ENCODE measurements at places on chromosomes 1 and 21.

DNA sequence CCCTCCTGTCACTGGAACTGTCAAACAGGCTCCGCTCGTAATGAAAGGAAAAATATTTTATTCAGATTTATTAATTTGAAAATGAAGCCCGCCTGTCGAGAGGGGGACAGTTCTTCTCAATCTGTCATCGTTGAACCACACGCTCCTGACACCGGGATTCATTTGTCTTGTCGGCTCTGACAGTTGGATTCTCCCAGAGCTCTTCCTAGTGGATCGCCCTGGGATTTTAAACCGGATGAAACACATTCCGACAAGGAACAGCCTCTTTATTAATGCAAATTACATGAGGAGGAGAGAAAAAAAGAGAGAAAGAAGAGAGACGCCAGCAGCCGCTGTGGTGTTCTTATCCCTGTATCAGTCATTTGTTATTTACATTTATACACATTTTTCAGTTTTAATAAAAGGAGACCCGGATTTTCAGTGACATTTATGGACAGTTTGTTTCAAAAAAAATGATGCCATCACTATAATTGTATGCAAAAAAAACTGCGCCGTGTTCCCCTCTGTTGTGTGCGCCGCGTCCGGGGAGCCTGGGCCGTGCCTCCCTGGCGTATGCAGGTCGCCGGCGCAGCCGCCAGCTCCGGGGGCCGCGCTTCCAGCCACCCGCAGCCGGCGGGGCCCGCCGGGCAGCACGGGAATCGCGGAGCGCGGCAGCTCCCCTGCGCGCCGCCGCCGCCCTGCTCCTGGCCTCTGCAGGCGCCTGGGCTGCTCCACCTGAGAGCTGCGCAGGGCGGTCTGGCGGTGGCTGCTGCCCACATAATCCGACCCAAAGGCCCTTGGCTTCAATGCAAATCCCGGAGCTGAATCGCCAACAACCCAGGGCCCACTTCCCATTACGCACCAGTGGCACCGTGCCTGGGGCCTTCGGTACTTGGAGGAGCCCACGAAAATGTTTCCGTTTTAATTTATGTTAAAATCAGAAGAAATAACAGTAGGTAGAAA is 237.9 kb upstream of the PBX1 start:
- DNase-seq: no peak

GRCh38 chr1:183272390-183272848 is 86.4 kb downstream of the LAMC2 start:
- DNase-seq: no peak

GRCh38 chr1:115330480-115331013 is 7.5 kb downstream of the NGF start:
- DNase-seq: no peak

DNA sequence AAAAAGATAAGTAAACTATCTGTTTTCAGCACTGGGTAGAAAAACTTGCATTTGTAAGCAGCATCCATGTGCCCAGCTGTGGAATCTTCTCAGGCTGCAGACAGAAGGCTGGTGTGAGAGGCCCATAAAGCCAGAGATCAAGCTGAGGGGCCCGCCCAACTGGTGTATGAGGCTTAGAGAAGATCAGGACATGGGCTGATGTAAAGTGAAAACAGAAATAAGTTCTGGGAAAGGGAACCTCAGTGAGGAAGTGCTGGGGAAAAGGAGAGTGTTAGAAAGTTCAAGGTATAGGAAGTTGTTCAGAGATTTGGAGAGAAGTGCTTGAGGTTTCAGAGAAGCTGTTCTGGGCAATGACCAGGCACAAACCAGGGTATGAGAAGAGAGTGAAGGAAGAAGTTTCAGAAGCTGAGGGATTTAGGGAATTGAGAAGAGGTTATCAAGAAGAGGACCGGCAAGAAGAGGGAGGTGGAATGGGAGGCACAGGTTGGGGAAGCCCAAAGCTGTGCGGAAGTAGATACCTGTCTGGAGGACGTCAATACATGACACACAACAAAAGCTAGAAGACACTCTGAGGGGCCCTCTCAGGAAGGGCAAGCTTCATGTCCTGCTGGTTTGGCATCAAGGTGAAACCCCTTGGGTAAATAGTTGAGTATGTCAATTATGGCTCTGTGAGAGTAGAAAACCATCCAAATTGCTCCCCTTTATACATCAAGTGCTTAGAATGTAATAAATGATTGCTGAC is 2.7 kb upstream of the CD5L start:
- DNase-seq: no peak

- DNase-seq: no peak
Observed at GRCh38 chr1:160309571-160309970, 24.6 kb upstream of the PEX19 start.

DNA sequence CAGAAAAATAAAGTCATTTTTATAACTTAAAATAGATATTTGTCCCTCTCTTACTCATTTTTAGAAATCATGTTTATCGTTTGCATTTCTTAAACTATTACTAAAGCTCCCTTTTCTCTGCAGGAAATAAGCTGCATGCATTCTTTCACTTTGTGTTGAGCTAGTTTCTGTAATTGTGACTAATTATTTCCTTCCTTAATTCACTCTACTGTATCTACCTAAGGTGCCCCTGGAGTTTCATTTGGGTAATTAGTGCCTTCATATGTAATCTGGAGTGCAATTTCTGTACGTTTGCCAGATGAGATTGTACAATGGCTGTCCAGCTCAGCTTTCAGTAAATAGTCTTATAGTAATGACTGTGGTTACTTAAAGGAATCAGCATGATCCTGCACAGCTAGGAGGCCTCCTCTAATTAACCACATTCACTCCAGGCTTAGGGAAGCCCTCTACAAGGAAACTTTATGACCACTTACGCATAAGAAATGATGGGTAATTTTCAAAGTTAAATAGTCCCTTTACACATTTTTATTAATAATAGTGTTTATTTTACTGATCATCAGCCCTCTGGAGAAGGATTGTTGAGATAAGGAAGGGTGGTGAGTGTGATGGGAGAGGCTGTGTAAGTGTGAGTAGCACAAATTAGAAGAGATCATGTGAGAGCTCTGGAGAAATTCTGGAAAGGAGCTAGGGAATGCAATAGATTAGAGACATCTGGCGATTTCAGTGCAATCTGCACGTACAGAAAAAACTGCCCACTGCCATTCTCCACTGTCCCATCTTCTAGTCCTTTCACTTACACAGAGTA is 86.8 kb downstream of the LRRC8C start:
- DNase-seq: no peak

GRCh38 chr1:93669369-93669768 is 12.3 kb downstream of the BCAR3 start:
- no peak for DNase-seq

GRCh38 chr1:67688526-67689219 is 3.7 kb downstream of the GADD45A start:
- no peak for DNase-seq

- no peak for DNase-seq
Observed at GRCh38 chr21:31543191-31543590, 116.3 kb upstream of the SOD1 start.

GRCh38 chr1:10252508-10252907 is 42.1 kb downstream of the KIF1B start:
- no peak for DNase-seq

GRCh38 chr1:199279872-199280645 is 641.2 kb downstream of the PTPRC start:
- no peak for DNase-seq

- DNase-seq: no peak
Observed at GRCh38 chr1:43817304-43817939, 110.1 kb downstream of the ST3GAL3 start.

- no peak for DNase-seq
Observed at GRCh38 chr1:114901814-114902213, 47.2 kb downstream of the SYCP1 start.

- DNase-seq: no peak
Observed at GRCh38 chr1:65319141-65319540, 9.8 kb downstream of the DNAJC6 start.

DNA sequence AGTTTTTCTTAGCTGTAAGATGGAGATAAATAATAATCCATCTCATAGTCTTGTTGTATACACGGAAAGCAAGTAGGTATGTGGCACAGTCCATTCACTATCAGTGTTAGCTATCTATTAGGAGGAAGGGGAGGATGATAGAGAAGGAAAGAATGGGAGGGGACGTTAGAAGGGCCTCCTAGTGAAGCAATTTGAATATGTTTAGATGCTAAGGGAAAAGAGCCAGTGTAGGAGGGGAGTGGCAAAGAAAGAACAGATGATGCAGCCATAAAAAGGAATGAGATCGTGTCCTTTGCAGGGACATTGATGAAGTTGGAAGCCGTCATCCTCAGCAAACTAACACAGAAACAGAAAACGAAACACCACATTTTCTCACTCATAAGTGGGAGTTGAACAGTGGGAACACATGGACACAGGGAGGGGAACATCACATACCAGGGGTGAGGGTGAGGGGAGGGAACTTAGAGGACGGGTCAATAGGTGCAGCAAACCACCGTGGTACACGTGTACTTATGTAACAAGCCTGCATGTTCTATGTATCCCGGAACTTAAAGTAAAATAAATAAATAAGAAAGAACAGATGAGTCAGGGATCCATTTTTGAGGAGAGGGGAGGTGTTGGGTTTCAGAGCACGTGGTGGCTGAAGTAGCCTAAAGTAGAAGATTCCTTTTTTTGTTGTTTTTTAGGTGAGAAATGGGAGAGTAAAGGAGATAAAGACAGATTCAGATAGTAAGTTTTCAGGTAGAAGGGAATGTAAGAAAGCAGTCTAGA is 124.1 kb downstream of the POU2F1 start:
- no peak for DNase-seq

DNA sequence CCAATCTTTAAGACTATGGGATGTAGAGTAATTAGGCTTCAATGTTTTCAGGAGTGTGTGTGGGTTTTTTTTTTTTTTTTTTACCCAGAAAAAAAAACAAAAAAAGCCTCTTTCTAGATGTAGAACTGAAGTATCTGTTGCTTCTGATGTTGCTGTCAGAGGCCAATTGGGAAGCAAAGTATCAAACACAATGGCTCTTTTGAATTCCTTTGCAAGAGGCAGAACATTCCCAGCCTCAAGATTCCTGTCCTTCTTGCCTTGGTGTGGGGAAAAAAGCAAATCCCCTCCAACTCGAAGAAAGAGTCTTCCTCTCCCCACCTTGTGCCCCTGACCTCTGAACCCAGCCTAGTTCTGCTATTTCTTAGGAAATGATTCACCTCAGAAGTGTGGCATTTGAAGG is 55.4 kb upstream of the LMO4 start:
- no peak for DNase-seq

DNA sequence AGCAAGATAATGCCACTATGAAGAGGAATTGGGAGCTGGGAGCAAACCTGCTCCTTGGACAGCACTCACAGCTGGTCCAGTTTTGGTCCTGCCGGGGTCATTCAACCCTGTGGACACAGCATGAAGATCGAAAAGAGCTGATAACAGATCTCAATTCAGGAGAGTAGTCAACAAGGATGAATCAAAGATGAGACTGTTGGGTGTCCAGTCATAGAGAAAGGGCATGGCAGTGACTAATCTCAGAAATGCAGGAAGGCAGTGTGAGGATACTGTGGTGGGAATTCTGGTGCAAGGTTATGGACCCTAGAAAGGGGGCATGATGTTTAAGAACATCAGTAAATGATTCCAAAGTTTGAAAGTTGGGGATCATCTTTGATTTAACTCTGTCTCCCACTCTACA is 261.4 kb upstream of the ZP4 start:
- no peak for DNase-seq

DNA sequence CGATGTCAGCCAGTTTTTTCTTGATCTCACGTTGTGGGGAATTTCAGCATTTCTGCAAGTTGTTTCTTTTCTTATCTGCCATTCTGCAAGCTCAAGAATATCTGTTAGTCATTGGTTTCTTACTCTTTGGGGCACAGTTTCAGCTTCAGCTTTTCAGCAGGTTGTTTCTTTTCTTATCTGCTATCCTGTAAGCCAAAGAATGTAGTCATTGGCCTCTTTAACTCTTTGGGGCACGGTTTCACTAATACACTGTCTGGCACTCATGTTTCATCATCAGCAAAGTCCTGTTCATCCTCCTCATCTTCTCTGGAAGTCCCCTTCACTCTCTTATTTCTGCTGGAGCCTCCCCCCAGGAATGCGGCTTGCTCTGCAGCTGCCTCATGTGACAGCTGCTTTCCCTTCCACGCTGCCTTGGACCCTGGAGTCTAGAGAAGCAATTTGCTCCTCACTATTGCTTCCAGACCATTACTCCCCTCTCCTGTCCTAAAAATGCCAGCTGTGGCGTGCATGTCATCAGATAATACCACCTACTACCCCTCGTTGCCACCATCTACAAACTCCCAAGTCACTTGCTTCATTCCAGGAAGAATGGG is 67.0 kb upstream of the CACNA1E start:
- DNase-seq: no peak

- no peak for DNase-seq
Observed at GRCh38 chr1:192225266-192225665, 67.0 kb downstream of the RGS18 start.

- DNase-seq: no peak
Observed at GRCh38 chr1:21311016-21311415, 20.8 kb upstream of the ECE1 start.

GRCh38 chr1:244914761-244915160 is 50.4 kb upstream of the HNRNPU start:
- DNase-seq: no peak

GRCh38 chr1:78437396-78437795 is 53.4 kb upstream of the PTGFR start:
- no peak for DNase-seq

DNA sequence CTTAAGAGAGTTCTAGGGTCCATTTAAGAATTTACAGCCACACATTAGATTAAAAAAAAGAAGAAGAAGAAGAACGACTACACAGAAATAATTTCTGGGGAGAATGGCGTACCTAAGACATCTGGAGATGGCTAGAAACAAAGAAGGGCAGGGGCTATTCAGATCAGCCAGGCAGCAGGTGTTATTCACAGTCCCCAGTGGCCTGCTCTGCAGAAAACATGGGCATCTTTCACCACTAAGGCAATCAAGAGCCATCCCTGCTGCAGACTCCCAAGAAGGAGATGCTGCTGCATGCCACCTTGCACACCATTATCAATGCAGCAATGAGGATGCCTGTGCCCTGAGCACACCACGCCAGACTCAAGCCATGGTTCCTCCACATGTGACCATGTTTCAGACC is 7.9 kb upstream of the FCRL2 start:
- DNase-seq: no peak

GRCh38 chr21:35399706-35400105 is 350.6 kb upstream of the RUNX1 start:
- DNase-seq: no peak

DNA sequence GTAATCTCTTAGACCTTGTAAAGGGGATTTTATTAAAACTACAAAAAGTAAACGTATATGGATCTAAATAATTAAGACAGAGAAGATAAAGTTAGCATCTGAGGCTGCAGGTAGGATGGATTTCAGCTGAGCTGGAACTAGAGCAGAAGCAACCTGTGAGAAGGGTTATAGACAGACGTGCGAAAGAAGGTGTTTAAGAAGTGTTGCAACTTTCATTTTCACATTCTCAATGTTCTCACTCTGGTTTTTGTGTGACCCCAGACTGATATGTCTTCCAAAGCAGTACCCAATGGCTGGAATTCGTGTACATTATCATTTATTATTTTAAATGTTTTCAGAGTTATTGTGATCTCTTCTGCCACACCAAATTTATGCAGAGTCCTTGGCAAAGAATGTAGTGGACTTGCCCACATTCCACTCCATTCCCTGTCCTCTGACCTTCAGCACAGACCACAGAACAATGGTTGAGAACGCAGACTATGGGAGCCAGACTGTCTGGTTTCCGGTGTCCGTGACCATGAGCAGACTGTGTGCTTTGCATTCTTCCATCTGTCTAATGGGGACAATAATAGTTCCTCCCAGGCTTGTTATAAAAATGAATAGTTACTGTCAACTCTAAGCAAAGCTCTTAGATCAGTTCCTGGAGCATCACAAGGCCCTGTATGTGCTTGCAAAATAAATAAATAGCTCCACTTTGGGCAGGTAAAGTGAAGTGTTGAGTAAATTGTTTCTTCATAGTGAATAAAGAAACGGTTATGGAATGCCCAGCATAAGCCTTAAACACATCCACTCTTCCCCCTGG is 140.6 kb upstream of the SAMSN1 start:
- no peak for DNase-seq
